HepG2 (cell line): ENCODE measurements at places on chromosomes 11 and 22. TPM values are rescaled to one million over a fixed set of nuclear protein-coding genes. Genes with fewer than 3 reads are reported as not detected.

DNA sequence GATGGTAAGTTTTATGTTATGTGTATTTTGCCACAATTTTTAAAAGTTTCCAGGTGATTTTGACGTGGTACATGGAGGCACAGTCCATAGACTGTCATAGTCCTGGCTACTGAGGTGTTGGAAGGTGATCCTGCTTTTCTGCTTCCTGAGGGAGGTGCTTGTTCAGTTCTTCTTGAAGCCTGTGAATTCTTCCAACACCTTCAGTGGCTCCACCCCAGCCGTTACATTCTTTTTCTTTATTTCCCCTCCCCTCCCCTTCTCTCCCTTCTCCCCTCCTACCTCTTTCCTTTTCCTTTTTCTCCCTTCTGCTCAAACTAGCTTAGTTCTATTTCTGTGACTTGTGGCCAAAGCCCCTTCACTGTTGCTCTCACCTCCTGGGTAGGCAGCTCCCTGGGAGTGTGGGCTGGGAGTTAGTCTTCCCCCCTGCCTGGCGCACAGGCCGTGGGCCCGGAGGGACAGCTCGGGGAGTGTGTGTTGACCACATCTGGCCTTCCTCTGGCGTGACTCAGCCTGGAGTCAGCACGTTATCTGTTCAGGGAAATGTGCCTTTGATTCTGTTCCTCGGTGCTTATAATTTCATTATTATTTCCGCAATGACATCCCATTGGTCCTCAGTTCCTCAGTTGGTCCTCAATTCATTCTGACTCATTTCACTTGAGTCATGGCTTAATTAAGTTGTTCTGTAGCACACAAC, 566.2 kb downstream of the TBC1D22A start:
- peak; percentile 5 for DNase-seq

- DNase-seq = no peak
Observed at GRCh38 chr11:115144014-115144413, 360.2 kb downstream of the CADM1 start.

DNA sequence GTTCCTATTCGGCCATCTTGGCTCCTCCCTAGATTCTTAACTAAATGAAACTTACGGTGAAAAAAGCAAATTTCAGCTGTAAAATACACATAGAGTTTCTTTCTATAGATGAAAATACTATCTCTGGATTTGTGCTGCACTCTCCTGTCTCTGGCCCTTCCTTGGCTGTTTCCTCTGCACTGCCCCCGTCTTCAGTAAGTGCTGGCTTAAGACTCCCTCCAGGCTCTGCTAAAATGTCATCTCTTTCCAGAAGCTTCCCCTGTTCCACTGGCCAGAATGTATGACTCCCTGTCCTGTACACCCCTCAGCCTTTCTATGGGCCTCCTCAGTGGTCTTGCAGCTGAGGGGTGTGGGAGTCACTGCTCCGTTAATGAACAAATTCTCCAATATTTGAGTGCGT, 109.1 kb upstream of the NARS2 start:
- no peak for DNase-seq

- DNase-seq = no peak
Observed at GRCh38 chr22:44815099-44816070, 63.0 kb downstream of the ARHGAP8 start.

DNA sequence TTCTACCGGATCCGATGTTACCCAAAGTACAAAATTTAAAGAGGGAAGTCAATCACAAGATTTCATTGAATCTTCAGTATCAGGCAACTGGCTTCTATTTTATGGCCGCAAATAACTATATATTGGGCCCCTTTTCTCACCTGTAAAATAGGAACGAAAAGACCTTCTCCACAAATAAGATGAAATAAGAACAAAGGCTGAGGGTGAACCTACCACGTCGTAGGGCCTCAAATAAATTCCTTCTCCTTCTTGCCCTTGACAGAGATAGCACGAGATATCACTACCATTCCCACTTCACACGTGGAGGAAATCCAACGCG, 794 bp upstream of the EMSY start:
- no peak for DNase-seq

- DNase-seq = peak; percentile 83
Observed at GRCh38 chr22:50568626-50569025, 5.9 kb upstream of the SYCE3 start.

- no peak for DNase-seq
Observed at GRCh38 chr22:28346308-28346707, 333.3 kb downstream of the TTC28 start.

DNA sequence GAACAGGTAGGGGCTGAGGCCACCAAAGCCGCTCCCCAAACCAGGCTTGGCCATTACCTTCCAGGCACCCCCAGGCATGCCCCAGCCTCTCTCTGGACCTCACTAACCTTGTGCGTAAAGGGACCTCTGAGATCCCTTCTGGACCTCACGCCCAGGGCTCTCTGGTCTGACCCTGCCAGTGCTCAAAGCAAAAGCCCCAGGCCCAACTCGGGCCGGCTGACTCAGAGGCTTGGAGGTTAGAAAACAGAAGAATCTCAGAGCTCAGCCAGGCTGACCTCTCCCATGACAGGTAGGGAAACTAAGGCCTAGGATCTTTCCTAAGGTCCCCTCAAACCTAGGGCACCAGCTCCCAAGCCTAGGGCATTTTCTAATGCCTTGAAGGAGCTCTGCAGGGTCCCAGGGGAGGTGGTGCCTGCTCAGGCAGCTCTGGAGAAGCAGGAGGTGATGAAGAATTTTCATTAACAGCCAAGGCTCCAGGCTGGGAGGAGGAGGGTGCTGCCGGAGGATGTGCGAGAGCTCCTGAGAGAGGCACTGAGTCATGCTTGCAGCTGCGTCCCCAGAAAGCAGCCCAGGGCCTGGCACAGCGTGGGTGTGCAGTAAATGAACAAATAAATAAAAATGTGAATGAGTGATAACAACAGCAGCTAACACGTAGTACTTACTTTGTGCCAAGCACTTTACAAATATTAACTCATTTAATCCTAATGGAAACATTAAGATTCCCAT, 25.6 kb downstream of the ARRB1 start:
- no peak for DNase-seq

DNA sequence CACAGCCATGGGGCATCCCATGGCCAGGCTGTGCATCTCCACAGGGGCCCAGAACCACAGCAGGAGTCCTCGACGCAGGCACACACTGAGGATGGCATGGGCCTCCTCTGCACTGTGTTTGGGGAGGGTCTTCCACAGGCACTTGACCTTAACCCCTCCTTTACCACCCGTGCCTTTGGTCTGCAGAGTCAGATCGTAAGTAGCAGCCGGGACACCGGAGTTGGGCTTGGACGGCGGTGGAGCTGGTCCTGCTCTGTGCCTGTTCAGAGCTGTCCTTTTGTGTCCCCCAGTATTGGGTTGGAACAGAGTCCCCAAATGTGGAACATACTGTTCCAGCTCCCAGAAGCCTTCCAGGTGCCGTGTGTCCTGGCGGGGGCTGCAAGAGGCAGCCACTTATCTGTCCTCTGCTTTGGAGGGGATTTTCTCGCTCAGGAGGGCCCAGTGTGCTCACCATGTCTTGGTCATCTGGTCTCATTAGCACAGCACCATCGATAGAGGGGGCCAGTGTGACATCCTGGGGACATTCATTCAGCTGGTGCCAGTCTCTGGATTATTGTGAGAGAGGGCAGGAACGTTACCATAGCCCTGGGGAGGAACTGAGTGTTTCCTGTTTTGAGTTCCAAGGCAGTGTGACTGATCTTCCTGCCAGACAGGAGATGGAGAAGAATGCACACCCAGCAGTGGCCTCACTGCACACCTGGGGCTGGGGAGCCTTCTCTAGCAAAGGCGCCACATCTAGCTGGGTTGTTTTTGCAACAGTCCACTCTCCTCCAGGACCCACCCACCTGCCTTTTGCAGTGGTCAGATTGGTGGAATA, 12.4 kb downstream of the CRELD2 start:
- peak; percentile 81 for DNase-seq

GRCh38 chr11:18706330-18707243, 8.0 kb downstream of the TMEM86A start:
- no peak for DNase-seq

GRCh38 chr11:7904917-7905316, 26.2 kb downstream of the OR10A6 start:
- no peak for DNase-seq

GRCh38 chr11:44126304-44126703, 30.8 kb downstream of the EXT2 start:
- peak; percentile 37 for DNase-seq

DNA sequence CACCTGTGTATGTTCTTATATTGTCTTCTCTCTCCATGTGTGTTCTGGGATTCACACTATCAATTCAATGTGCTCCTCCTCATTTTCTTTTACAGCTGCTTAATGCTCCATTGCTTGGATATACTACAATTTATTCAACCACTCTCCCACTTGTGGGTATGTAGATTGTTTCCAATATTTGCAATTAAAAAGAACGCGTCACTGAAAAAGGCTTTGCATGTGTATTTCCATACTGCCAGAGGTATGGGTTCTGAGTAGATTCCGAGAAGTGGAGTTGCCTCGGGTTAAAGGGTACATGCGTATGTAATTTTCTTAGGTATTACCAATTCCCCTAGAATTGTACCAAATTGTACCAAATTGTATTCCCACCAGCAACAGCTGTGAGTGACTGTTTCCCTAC, 7.0 kb upstream of the CAPN5 start:
- DNase-seq = no peak

GRCh38 chr11:67272327-67273259, 6.3 kb downstream of the GRK2 start:
- no peak for DNase-seq

DNA sequence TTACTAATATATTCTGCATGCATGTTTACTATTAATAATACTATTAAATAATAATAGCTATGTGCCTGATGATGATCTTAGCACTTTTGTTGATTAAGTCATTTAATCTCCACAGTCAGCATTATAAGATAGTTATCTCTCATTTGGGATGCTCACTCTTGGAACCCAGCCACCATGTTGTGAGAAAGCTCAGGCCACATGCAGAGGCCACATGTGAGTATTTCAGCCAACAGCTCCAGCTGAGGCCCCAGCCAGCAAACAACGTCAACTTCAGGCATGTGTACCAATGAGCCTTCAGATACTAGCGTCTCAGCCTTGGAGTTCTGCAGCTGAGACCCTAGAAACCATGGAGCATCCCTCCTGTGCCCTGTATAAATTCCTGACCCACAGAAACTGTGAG, 798.1 kb upstream of the LRRC4C start:
- DNase-seq = no peak

DNA sequence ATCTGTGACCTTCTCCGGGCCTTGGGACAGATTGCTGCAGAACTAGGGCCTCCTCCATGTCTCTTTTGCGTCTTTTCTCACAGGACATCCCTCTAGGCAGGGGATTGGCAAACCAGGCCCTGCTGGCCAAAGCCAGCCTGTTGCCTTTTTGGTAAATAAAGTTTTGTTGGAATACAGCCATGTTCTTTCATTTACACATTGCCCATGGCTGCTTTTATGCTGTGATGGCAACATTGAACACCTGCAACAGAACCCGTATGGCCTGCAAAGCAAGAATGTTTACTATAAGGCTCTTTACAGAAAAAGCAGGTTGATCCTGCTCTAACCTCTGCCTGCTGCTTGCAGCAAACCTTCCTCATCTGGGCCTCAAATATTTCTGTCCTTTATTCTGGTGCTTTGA, 56.8 kb upstream of the B3GAT1 start:
- DNase-seq = no peak

DNA sequence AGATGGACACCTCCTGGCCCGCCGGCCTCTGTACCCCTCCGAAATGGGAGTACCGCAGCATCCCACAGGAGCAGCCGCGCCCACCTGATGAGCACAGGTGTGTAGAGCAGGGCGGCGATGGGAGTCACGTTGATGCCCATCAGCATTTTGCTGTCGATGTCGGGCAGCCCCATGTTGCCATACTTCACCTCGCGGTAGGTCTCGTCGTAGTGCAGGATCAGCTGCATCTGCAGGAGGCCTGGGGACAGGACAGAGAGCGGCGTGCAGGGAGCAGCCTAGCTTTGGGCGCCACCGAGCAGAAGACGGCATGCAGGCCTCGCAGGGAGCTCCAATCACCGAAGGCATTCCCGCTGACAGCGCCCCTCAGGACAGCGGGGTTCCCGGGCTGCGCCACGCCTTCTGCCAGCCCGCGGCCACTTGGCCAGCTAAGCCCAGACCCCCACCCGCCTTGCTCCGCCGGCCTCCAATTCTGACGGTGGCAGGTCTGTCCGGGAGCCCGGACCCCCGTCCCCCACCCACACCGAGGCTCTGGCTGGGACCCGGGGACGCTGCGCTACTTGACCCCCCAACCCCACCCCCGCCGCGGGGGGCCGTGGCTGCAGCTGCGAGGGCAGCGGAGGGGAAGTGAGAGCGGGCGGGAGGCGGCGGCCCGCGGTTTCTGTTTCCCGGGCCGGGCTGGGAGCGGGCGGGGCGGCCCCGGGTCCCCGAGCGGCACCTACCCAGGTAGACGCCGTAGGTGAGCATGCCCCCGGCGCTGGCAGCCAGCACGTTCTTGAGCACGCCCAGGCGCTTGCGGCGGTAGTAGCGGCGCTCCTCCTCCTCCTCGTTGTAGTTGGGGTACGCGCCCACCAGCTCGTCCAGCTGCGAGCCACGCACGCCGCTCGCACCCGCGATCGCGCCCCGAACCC, 705 bp downstream of the UNC93B1 start:
- DNase-seq = no peak

DNA sequence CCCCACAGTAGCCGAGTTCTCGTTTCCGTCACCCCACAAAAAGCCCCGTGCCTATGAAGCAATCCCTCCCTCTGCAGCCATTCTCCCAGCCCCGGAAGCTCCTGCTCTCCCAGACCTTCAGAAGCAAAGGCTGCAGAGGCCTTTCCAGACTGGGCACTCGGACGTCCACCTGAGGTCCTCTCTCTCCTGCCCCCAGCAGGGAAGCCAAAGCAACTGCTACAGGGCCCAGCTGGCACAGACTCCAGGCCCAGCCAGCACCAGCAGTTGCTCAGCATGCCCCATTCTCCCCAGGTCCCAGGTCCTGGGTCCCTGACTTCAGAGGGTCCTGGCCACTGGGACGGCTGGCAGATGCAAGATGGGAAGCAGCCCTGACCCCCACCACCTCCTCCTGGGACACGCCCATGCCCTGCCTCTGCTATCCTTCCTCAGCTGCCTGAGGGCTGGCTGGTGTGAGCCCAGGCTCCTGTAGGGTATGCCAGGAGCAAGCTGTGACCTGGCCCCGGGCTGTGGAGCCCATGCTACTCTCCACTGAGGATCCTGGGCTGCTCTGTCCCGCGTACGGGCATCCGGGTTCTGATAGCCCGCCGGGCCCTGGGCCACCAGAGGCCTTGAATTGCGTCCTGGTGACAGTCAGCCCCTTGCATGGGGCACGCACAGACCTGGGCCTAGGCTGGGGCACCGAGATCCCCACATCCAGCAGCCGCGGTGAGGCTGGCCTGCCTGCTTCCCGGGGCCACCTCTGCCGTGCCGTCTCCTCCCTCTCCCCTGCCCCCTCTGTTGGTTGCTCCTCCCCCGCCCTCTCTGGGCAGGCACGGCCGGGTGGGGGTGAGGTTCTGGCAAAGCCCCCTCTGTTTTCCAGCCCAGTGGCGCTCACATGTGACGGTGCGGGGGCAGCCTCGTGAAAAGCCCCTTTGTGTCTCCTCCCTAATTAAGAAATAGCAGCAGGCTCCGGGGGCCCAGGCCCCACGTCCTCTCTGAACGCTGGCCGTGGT, 1310.3 kb downstream of the BRD1 start:
- DNase-seq = peak; percentile 5

Gene CD3E
- not detected in 2 replicates for total RNA-seq

Gene OR10A4
- total RNA-seq = not detected in 2 replicates

Gene GRAMD1B
- not detected in 2 replicates for total RNA-seq

Gene TP53I11
- not detected in 2 replicates for total RNA-seq

Gene IFITM2
- total RNA-seq = 10.4 and 13.8 TPM in 2 replicates

Gene MS4A3
- total RNA-seq = not detected in 2 replicates

Gene TIMM8B
- total RNA-seq = 98.3 and 125 TPM in 2 replicates

Gene SAA2
- 0.27 TPM in 1 of 2 replicates, not detected in the other for total RNA-seq

Gene DNAJB13
- not detected in 2 replicates for total RNA-seq

Gene ARSA
- total RNA-seq = 3.8 and 9.0 TPM in 2 replicates

Gene OR10A2
- not detected in 2 replicates for total RNA-seq

Gene VSTM5
- total RNA-seq = not detected in 2 replicates
